Large intestine (tissue), 12 donors: ENCODE measurements at places on chromosomes 7 and 10.
A peak's percentile ranks its signal among the peaks of the same experiment; 100 is the strongest.

- peak; percentile 20 for DNase-seq
- no peaks in the 10 kb centered on the region for H3K27me3 ChIP-seq
- H3K4me3 ChIP-seq = no peak overlapping the region
- no peaks in the 10 kb centered on the region for H3K36me3 ChIP-seq
- no peak overlapping the region for H3K27ac ChIP-seq
These were observed 83.9 kb downstream of the PIP4K2A start for GRCh38 chr10:22630234-22631174.

- no peak for DNase-seq
- H3K27ac ChIP-seq = no peak overlapping the region
- no peaks in the 10 kb centered on the region for H3K36me3 ChIP-seq
- H3K27me3 ChIP-seq = no peaks in the 10 kb centered on the region
- no peak overlapping the region for H3K4me3 ChIP-seq
These were observed 56.2 kb upstream of the NPY start for GRCh38 chr7:24227603-24228359.

DNA sequence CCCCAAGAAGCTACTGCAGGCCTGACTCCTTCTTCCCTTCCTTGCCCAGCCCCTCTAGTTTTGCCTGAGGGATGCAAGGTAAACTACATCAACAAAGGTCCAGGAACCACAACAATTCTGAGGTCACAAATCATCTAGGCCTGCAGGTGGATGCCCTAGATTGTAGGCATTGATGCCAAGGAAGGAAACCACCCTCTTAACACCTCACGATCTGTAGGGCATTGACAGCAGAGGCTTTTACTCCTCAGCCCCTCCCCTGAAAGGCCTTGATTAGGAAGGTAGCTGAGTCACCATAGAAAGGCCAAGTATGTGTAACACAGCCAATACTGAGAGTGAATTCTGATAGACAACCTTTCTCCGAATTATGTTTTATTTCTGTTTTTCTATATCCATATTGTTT is 46.7 kb upstream of the FAM3C start:
- H3K4me1 ChIP-seq = peaks cover 1% of the 10 kb centered on the region
- no peak overlapping the region for H3K4me3 ChIP-seq
- no peak for DNase-seq

GRCh38 chr7:149216402-149216801 is 21.1 kb downstream of the ZNF282 start:
- DNase-seq = no peak
- no peaks in the 10 kb centered on the region for H3K4me1 ChIP-seq
- no peak overlapping the region for H3K27ac ChIP-seq
- no peak overlapping the region for H3K4me3 ChIP-seq
- H3K36me3 ChIP-seq = peaks cover 87% of the 10 kb centered on the region

GRCh38 chr10:5292196-5292735 is 72.5 kb upstream of the UCN3 start:
- H3K27me3 ChIP-seq = no peaks in the 10 kb centered on the region
- H3K4me3 ChIP-seq = no peak overlapping the region
- peaks cover 11% of the 10 kb centered on the region for H3K4me1 ChIP-seq
- peak; percentile 47 for DNase-seq
- H3K27ac ChIP-seq = peak overlapping the region; percentile 54

- no peak for DNase-seq
- no peaks in the 10 kb centered on the region for H3K27me3 ChIP-seq
- no peak overlapping the region for H3K27ac ChIP-seq
- no peaks in the 10 kb centered on the region for H3K4me1 ChIP-seq
These were observed 101.6 kb upstream of the SP4 start for GRCh38 chr7:21326241-21326640.

DNA sequence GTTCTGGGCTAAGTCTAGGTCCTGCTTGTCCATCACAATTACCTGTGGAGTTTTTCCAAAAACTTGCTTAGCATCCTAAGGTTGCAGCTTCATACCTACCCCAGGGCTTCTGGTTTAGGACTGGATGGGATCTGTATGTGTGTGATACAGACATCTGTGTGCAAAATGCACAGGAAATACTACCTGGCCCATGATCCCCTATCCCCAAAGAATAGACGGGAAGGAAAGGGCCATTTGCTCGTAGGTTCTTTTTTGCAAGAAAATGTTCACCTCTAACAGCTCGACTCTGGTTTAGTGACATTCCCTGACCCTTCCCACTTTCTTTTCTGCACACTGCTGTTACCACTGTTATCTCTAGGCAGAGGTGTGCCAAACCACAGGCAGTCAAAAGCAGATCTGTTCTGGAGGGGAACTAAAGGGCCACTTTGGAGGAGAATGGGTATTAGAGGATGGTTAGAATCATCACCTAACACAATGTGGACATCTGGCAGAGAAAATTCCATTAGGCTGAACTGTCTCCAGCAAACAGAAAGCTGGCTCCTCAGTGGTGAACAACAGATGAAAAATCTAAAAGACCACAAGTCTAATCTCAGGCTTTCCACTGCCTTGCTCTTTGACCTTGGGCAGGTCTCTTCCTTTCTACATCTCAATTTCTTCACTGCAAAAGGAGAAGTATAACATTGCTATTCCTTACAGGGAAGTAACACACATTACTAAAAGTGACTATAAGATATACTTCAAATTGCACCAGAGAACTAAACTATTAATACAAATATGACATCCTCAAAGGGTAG is 107.4 kb downstream of the UBE2H start:
- H3K4me1 ChIP-seq = peaks cover 4% of the 10 kb centered on the region
- H3K4me3 ChIP-seq = no peak overlapping the region
- peaks cover 5% of the 10 kb centered on the region for H3K36me3 ChIP-seq
- no peak overlapping the region for H3K27ac ChIP-seq
- no peaks in the 10 kb centered on the region for H3K27me3 ChIP-seq
- DNase-seq = no peak

GRCh38 chr10:96263176-96263575 is 8.2 kb downstream of the BLNK start:
- no peak overlapping the region for H3K4me3 ChIP-seq
- no peak for DNase-seq
- H3K36me3 ChIP-seq = peaks cover 17% of the 10 kb centered on the region
- H3K4me1 ChIP-seq = peaks cover 60% of the 10 kb centered on the region

DNA sequence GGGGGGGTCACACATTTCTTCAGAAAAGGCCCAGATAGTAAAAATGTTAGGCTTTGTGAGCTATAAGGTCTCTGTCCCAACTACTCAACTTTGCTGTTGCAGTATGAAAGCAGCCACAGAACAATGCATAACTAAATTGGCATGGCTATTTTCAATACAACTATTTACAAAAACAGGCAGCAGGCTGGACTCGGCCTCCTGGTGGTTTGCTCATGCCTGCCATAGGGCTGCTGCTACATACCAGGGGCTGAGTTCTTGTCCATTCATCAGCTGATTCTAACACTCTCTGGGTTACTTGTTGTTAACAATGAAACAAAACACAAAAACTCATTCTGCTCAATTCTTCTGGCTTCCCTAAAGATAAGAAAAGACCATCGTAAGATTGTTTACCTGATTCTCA is 109.4 kb upstream of the ADAM12 start:
- H3K27me3 ChIP-seq = no peaks in the 10 kb centered on the region
- no peak for DNase-seq
- H3K27ac ChIP-seq = no peak overlapping the region
- H3K36me3 ChIP-seq = no peaks in the 10 kb centered on the region
- no peak overlapping the region for H3K4me3 ChIP-seq

- H3K27me3 ChIP-seq = peaks cover 44% of the 10 kb centered on the region
- DNase-seq = peak; percentile 88
- H3K4me3 ChIP-seq = peak overlapping the region; percentile 45
These were observed 3.4 kb upstream of the MUC12 start for GRCh38 chr7:100965723-100966541.

DNA sequence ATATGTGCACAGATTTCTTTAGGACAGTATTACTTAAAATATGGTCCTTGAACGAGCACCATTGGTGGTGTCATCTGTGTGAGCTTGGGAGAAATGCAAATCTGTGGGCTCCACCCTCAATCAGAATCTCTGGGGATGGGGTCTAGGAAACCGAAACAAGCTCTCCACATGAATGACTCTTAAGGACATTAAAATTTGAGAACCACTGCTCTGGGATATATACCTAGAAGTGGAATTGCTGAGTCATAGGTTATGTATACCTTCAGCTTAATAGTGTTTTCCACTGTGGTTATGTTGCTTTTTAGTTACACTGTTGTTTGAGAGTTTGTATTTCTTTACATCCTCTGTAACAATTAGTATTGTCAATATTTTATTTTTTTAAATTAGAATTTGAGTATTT is 24.0 kb downstream of the ZNRF2 start:
- no peak overlapping the region for H3K27ac ChIP-seq
- no peak overlapping the region for H3K4me3 ChIP-seq
- DNase-seq = no peak
- no peaks in the 10 kb centered on the region for H3K27me3 ChIP-seq
- no peaks in the 10 kb centered on the region for H3K36me3 ChIP-seq

DNA sequence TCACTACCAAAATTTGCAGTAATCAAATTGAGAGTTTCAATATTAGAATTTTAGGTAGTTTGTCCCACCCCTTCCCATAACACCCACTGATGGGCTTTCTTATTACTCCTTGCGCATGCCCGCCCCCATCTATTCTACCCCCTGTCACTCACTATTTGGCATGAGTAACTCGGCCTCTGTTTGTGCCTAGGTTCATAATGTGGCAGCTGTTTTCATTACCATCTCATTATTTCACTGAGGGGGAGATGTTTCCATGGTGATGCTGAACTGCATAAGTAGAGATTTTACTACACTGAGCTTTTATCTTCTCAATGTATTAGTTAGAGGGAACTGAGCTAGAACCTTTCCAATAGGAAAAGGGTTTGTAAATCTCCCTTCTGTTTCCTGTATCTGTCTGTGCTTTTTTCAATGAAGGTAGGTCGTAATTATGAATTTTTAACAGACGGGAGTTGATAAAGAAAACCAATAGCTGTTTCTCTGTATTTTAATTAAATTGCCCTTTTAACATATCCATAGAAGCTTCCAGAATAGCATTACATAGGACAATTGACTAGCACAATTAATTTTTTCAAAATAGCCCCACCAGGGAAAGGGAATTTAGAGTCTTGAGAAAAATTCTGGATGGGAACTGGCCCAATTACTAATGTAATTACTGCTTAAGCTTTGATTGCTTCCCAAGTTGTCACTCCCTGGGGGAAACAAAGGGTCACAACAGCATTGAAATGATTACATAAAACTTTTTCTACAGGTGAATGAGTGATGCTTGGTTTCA is 33.4 kb downstream of the PRPS1L1 start:
- no peak overlapping the region for H3K27ac ChIP-seq
- no peaks in the 10 kb centered on the region for H3K36me3 ChIP-seq
- H3K4me1 ChIP-seq = no peaks in the 10 kb centered on the region

DNA sequence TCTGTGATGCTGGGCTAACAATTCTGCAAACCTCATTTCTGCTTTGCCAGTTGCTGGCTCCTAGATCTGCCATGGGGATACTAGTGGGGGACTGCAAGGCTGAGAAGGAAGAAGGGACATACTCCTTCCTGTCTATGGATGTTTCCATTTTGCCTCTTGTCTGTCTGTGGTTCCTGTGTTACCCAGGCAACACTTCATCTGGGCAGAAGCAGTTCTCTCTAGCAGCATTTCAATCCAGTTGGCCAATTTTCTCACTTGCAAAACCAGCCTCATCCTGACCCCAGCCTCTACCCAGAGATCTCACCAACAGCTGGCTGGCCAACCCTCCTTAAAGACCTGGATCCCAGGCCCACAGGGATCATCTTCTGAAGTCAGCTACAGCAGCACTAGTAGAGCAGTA is 131.7 kb downstream of the DOCK4 start:
- no peaks in the 10 kb centered on the region for H3K4me1 ChIP-seq
- no peak overlapping the region for H3K4me3 ChIP-seq
- no peak for DNase-seq
- H3K27ac ChIP-seq = no peak overlapping the region
- H3K27me3 ChIP-seq = no peaks in the 10 kb centered on the region
- no peaks in the 10 kb centered on the region for H3K36me3 ChIP-seq

DNA sequence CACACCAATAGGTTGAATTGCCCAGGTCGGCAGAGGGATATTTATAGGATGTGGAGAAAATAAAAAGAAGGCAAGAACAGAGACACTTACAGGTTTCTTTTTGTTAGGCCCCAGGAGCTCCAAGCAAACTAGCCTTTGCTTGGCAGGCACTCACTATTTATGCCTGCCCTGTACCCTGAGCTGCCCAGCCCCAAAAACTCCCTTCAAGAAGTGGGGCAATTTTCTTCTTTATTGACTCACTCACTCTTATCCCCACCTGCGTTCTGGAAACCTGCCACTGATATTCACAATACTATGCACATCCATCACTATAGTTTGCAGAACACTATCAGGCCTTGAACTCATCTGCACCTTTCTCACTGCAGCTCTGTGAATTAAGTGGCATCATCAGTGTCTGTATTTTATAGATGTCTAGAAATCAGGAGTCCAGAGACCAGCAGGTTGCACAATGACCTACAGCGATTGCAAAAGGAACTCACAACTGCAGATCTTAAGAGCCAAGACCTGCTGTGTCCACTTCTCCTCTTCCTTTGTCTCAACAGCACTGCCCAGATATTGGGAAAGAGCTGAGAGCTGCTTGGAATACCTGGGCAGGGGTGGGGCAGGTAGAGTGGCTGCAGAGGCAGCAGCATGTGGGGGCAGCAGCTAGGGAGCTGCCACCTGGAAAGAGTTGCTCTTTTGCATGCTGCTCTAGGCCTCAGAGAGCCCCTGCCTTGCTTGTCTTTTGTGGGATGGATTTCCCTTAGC is at the start of gene SFTPD:
Gene SFTPD, minus strand, starts transcription at position 130 of the 747 bp plus-strand sequence. CDS start 2,446 bp downstream, outside the sequence.
- H3K27ac ChIP-seq = no peak within 1 kb of the TSS
- no peak within 1 kb of the TSS for H3K4me3 ChIP-seq
- H3K27me3 ChIP-seq = peaks cover 3% of the 10 kb centered on the region
- DNase-seq = peak; percentile 56

- peaks cover 21% of the 10 kb centered on the region for H3K4me1 ChIP-seq
- H3K36me3 ChIP-seq = peaks cover 2% of the 10 kb centered on the region
- H3K27ac ChIP-seq = peak overlapping the region; percentile 43
- DNase-seq = no peak
- no peak overlapping the region for H3K4me3 ChIP-seq
- no peaks in the 10 kb centered on the region for H3K27me3 ChIP-seq
These were observed 81.1 kb downstream of the TCF7L2 start for GRCh38 chr10:113031147-113031546.

- H3K27ac ChIP-seq = no peak overlapping the region
- no peaks in the 10 kb centered on the region for H3K27me3 ChIP-seq
- no peak for DNase-seq
- H3K4me1 ChIP-seq = no peaks in the 10 kb centered on the region
- no peaks in the 10 kb centered on the region for H3K36me3 ChIP-seq
- H3K4me3 ChIP-seq = no peak overlapping the region
These were observed 36.8 kb downstream of the LRRC72 start for GRCh38 chr7:16563281-16564022.

DNA sequence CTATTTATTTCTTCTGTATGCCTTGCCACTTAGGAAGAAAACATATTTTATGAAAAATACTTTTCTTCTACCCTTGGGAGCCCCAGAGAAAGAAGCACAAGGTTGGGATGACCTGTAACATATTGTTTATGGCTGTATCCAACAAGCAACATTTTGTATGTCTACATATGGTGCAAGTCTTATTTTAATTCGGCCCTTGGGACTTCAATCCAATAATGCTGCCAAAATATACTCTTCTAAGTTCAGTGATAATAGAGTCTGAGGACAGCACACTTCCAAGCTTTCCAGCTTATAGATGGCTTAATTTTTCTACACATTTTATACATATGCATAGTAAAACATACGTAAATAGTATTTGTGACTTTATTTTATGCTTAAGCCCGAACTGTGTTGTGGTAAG is 318.5 kb upstream of the SEMA3A start:
- H3K4me3 ChIP-seq = no peak overlapping the region
- no peaks in the 10 kb centered on the region for H3K36me3 ChIP-seq
- DNase-seq = no peak
- no peak overlapping the region for H3K27ac ChIP-seq
